ENCODE measurements at places on chromosomes 5 and 9. TPM values are rescaled to one million over a fixed set of nuclear protein-coding genes. Genes with fewer than 3 reads are reported as not detected.

- no peak for DNase-seq
Observed at GRCh38 chr5:57189515-57189914, 15.7 kb downstream of the GPBP1 start.

- DNase-seq: no peak
Observed at GRCh38 chr5:6448622-6449464, at the start of gene UBE2QL1. Gene UBE2QL1, plus strand, starts transcription at chr5:6448859. Its CDS starts 35 bp downstream, at chr5:6448894.

TMEM174 gene
- total RNA-seq: not detected

FOCAD gene
- 39.8 TPM for total RNA-seq

TLR4 gene
- 24.8 TPM for total RNA-seq

Measured in left lung (tissue), 14 donors.